AG09309 (cell line): ENCODE measurements at places on chromosomes 7 and 10.

DNA sequence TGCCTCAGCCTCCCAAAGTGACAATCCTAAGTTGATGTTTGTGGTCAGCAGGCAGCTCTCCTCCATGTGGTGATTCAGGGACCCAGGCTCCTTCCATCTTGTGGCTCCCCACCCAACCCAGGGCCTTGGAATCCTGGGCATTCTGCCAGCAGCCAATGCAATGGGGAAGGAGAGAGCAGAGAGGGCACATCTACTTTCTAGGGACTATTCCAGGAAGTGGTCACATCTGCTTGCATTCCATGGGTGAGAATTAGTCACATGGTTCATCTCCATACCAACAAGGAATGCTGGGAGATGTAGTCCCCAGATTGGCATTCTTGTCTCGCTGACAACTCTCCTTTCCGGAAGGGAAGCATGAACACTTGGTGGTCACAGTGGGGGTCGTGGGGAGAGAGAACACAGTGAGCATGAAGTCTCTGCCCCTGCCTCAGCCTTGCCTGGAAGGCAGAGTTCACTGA, 9.9 kb upstream of the SRRM3 start:
- DNase-seq: no peak

- no peak for DNase-seq
Observed at GRCh38 chr10:1243486-1244234, 187.5 kb downstream of the WDR37 start.

DNA sequence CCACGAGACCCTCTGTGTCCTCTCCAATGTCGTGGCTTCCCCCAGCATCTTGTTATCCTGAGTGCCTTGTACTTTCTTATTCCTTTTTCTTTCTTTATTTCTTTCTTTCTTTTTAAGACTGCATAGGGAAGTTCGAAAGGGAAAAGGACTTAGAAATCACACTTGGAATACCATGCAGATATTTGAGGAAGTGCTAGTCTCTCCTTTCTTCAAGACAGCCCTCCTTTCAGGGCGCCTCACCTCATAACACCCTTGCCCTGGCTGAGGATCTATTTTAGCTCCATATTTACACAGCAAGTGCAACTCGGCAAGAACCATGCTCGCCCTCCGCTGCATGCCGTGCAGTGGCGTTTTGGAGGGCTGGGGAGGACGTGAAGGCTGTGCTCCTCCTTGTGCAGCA, 232.3 kb upstream of the GLI3 start:
- no peak for DNase-seq

GRCh38 chr7:44060948-44061644, 4.3 kb downstream of the PGAM2 start:
- DNase-seq: no peak

DNA sequence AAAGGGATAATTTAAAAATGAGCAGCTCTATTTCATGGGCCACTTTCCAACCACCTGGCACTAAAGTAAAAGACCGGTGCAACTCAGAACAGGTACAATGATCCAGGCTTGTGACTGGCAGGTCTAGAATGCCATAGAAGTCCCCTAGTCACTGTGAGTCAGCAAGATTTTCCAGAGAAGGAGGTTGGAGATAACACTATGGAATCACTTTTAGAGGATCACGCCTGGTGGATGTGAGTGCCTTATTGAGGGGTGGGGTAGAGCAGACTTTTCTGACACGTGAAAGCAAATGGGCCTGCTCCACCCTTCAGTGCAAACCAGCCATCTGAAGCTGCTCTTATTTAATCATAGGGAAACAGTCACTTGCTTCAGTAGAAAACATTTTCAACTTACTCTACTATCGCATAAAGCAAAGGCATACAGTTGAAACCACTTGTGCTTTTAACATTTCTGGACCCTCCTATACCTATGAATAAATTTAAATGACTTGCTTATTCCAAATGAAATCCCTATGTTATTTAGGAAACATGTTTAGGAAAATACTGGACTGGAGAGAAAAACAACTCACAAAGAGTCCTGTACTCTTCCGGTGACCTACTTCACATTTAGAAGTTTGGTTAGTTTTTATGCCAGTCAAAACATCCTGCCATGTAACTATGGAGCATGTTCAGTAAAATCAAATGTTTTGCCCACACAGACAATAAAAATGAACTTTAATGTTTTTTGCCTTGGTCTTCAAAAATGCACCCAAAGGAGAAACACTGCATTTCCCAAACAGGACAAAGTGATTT, 21.5 kb upstream of the AKR1C1 start:
- DNase-seq: no peak

DNA sequence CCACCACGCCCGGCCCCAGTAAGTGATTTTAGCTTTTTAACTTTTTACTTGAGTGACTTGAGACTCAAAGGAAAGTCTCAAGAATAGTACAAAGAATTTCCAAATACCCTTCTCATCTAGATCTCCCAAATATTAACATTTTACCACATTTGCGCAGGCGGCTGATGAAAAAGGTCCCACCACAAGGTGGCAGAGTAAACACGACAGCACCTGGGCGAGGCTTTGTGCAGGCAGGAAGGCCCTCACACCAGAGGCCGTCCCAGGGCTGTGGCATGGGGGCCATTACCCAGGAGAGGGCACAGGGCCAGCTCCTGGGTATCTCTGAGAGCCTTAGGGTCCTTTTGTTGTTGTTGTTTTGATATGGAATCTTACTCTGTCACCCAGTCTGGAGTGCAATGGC, 50.0 kb upstream of the WIPI2 start:
- no peak for DNase-seq

DNA sequence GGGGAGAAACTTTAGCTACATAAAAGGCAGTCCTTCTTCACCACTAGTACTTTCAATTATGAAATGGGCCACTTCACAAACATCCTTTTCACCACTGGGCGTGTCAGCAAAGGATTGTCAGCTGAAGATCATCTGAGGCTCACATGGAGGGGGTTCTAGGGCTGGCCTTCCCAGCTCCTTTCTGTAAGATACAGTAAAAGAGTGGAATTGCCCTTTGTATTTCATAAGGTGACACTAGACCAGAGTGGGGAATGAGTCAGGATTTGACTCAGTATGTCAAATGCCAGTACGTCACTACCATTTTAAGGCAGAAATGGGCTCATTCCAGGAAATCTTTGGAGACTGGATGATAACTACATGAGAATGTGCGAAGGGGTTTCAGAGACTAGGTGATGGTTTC, 21.2 kb upstream of the BLOC1S2 start:
- no peak for DNase-seq
